ENCODE measurements at places on chromosomes 16 and 17. TPM values are rescaled to one million over a fixed set of nuclear protein-coding genes. Genes with fewer than 3 reads are reported as not detected.

- H3K4me1 ChIP-seq = peaks cover 13% of the 10 kb centered on the region
- no peaks in the 10 kb centered on the region for H3K36me3 ChIP-seq
- H3K27me3 ChIP-seq = no peaks in the 10 kb centered on the region
- H3K27ac ChIP-seq = no peak overlapping the region
- DNase-seq = no peak
Measured at GRCh38 chr16:85293458-85293857, 181.2 kb upstream of the CIBAR2 start.

DNA sequence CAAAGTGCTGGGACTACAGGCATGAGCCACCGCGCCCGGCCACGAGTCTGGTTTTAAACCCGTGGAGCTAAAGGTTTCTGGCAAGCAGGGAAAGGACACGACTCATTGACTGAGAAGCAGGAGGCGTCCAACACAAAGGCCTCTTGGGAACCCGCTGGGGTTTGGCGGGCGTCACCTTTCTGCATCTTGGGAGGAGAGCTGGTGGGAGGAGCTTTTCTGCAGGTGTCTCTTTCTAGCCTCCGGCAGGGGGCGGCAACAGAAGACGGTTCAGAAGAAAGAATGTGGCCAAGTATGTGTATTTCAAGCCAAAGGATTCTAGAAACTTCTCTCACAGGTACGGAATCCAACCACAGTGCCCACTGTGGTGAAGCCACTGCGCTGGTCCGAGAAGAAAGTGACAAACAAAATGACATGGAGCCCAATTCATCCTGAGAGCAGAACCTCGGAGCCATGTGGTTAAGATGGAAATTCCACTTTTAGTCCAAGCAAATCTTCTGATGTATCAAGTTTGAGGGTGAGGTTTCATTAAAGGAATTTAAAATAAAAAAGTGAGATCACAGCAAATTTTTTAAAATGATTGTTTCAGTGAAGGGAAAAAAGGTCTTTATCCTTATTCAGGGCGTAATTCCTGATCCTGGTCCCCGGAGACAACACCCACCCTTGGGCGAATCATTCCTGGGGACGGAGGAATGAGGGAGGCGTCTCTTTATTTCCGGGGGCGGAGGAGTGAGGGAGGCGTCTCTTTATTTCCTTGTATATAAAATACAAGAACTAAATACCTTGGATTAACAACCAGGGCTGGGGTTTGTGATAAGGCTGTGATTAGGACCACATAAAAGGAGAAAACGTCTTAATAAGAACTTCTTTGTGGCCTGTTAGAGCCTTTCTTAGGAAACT, 97.6 kb downstream of the MRM3 start:
- H3K36me3 ChIP-seq = no peaks in the 10 kb centered on the region
- H3K4me3 ChIP-seq = no peak overlapping the region
- H3K4me1 ChIP-seq = peaks cover 50% of the 10 kb centered on the region
- no peaks in the 10 kb centered on the region for H3K27me3 ChIP-seq
- peak overlapping the region; percentile 70 for H3K27ac ChIP-seq

GRCh38 chr17:65545705-65546523, 15.5 kb downstream of the AXIN2 start:
- H3K4me3 ChIP-seq = peak overlapping the region; percentile 7
- H3K27me3 ChIP-seq = no peaks in the 10 kb centered on the region
- H3K27ac ChIP-seq = peak overlapping the region; percentile 71
- DNase-seq = no peak
- peaks cover 52% of the 10 kb centered on the region for H3K36me3 ChIP-seq
- peaks cover 60% of the 10 kb centered on the region for H3K4me1 ChIP-seq

GRCh38 chr16:24164416-24164815, 91.7 kb upstream of the CACNG3 start:
- DNase-seq = no peak
- H3K27me3 ChIP-seq = no peaks in the 10 kb centered on the region
- H3K4me3 ChIP-seq = no peak overlapping the region
- no peak overlapping the region for H3K27ac ChIP-seq
- H3K36me3 ChIP-seq = no peaks in the 10 kb centered on the region

Gene KRT17
- total RNA-seq = 2.6 TPM
